Stimulated activated CD4-positive, alpha-beta T cell treated with anti-CD3 and anti-CD28 coated beads, TNF-alpha, amount 100 ng/mL, for 4 hours (primary cell): ENCODE measurements at places on chromosomes 16 and 17.

DNA sequence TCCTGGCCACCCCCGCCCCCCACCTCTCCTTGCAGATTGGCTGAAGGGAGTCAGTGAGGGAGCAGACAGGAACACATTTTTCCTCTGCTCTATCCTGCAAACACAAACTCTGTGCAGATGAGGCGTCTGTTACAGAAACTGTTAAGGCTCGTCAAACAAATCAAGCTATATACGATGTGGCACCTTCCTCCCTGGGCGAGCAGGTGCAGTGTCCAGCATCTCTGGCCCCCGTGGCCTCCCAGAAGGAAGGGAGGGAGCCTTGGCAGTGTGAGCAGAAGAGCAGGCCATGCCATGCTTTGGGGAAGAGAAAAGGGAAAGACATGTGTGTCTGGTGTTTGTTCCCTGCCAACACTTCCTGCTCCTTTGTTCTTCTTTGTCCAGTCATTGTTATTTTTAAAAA lies 267.8 kb downstream of the UTP18 start:
- DNase-seq, result no peak

- DNase-seq, result no peak
Observed at GRCh38 chr17:40348562-40349476, 15.7 kb downstream of the GJD3 start.

DNA sequence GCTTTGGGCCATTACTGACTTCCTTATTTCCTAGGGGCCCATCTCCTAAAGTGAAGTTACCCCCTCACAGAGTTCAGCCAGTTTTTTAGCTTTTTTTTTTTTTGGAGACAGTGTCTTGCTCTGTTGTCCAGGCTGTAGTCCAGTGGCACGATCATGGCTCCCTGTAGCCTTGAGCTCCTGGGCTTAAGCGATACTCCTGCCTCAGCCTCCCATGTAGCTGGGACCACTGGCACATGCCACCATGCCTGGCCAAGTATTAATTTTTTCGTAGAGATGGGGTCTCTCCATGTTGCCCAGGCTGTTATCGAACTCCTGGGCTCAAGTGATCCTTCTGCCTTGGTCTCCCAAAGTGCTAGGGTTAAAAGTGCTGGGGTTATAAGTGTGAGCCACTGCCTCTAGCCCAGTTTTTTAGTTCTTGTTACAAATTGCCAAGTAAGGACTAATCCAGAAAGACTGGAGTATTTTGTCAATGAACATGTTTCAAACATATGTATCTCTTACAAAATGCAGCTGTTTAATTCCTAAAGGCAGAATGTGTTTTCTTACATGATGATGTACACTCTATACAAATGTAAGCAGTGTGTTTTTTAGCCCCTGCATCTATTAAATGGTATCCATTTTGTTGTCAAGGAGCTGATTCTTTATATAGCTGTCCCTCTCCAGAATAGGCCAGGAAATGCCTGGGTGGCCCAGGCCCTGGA lies 49.1 kb upstream of the IL34 start:
- DNase-seq, result no peak

DNA sequence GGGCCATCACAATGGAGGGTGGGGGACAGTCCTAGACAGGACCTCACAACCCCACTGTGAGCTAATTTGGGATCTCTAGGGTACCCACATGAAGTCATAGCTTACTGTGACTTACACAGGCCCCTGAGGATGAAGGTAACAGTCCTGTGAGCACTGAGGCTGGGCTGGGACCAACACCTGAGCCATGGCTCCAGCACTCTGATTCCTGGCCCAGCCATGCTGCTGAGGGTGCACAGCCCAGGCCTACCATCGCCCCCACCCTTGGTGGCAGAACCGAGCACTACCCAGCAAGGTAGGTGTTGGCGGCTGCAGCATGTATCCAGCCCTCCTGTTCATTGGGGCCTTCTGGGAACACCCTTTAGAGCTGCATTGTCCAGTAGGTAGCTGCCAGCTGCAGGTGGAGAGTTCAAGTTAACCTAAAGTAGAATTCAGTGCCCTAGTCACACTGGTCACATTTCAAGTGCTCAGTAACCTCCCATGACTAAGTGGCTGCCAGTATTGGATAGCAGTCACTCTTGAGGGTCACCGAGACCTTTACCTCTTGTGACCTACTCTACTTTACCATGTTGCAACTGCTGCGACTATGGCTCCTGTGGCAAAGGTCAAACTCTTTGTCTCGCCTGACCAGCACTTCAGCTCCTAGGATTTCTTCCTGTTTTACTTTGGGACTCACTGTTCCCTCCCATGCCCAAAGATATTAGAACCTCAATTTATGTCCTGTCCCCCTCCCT lies 11.6 kb downstream of the AKAP1 start:
- no peak for DNase-seq

- DNase-seq, result no peak
Observed at GRCh38 chr17:5561736-5562571, 22.4 kb downstream of the NLRP1 start.

DNA sequence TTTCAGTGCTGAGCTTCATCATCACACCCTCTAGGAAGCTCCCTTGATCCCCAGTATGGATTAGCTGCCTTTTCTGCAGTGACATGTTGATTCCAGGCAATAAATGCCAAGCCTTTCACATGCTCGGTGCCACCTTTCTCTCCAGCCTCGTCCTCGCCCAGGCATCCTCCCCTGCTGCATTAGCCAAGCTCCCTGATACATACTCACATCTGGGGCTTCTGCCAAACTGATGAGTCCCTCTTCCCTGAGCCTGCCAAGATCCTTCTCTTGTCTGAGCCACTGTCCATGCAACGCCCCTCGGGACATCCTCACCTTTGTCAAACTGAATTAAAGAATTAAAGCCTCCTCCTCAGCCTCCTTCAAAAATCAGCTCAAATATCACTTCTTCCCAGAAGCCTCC lies 538.5 kb upstream of the CDH11 start:
- DNase-seq, result no peak

DNA sequence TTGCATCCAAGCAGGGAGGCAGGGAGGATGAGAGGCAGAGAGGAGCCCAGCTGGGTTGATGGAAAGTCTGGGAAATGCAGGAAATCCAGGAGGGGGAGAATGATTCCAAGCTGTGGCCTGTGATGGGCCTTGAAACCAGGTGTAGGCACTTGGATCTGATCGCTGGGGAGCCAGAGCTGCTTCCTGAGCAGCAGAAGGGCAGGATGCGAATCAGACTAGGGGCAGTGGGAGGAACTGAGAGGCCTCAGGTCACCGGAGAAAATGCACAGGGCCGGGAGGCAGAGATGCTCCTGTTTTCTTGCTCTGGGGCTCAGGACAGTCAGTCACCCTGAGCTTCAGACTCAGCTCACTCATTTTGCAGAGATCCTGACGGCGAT lies 29.6 kb upstream of the MEOX1 start:
- DNase-seq, result no peak

DNA sequence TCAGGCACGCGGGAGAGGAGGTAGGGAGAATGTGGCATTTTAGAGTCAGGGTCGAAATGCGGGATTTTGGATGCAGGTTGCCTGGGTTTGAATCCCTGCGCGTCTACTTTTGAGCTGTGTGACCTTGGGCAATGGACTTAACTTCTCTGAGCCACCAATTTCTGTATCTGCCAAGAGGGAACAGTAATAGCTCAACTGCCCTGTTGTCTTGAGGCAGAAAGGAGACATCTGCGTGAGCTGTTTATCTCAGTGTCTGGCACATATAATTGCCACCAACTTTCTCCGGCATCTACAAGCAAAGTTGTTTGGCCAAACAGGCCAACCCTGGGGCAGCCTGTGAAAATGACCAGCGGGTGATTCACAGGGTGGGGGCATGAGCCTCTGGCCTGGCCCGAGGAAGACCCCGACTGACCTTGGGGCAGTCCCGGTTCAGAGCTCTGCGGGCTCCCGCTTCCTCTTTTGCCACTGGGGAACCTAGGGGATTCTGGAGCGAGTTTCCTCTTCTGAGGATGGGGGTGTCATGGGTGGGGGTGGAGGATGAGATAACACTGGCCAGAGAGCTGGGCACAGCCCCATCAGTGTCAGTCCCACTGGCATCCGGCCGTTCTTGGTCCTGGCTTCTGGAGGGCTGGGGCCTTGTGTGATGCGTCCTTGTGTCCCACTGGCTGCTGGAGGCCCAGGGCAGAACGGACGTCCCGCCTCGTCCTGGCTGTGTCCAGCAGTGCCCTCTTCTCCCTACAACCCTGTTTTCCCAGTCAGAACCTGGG lies 1.3 kb downstream of the SNN start:
- no peak for DNase-seq

GRCh38 chr16:84712138-84712671 lies 12.4 kb downstream of the USP10 start:
- no peak for DNase-seq
